ENCODE measurements at places on chromosomes 2 and 18.

DNA sequence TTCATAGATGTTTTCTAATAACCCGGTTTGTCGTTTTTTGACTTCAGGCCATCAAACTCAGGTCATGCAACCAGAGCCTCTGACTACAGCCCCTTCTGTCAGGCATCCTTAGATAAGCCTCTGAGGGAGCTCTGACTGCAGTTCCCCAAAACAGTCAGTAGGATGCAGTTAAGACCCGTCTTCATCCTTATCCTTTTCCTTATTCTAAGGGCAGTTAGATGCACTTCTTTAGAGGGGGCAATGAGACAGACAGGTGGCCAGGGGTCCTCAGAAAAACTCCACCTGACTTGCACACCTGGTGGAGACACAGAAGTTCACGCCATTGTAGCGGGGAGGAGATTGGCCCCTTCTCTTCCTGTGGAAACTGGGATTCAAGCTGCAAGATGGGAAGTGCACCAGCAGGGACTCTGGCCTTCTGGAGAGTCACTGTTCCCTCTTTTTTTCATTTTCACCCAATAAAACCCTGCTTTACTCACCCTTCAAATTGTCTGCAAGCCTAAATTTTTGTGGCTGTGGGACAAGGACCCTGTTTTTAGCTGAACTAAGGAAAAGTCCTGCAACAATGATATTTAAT lies 104.8 kb upstream of the TFPI start:
- no peak for DNase-seq

GRCh38 chr18:21911551-21911950 lies 171.0 kb downstream of the MIB1 start:
- DNase-seq: no peak

- no peak for DNase-seq
Observed at GRCh38 chr2:90645-91312, 44.5 kb upstream of the FAM110C start.

GRCh38 chr18:4293337-4293736 lies 161.8 kb downstream of the DLGAP1 start:
- DNase-seq: no peak

- DNase-seq: no peak
Observed at GRCh38 chr2:216775043-216775453, 79.7 kb upstream of the IGFBP5 start.

GRCh38 chr2:17495590-17495989 lies 22.6 kb downstream of the RAD51AP2 start:
- DNase-seq: no peak

GRCh38 chr2:32788114-32788513 lies 158.6 kb upstream of the LTBP1 start:
- no peak for DNase-seq

GRCh38 chr2:179449010-179449409 lies 184.4 kb upstream of the SESTD1 start:
- DNase-seq: no peak

- no peak for DNase-seq
Observed at GRCh38 chr2:19352946-19353720, 5.3 kb downstream of the OSR1 start.

DNA sequence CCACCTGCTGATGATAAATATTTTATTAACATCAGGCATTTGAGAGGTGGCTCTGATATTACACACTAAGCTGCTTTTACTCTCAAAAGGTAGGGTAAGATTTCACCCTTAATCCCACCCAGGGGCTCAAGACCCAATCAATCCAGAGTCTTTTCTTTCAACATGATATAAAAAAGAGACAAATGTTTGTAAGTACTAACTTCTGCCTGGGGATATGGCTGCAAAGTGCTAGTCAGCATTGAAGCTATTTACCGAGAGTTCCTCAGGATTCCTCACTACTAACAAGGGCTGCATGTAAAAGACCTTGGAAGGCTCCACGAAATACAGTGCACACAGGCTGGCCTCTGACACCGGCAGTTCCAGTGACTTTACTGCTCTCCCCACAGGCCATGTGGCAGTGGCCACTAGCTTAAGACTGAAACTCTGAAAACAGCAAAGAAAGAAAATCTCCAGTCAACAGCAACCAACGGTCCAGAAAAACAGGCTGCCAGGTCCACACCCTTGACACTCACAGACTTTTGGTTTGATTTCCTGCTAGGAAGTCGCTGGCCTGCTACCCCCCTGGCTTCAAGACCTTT lies 11.2 kb downstream of the MREG start:
- no peak for DNase-seq

- no peak for DNase-seq
Observed at GRCh38 chr2:44450806-44451205, 89.1 kb downstream of the CAMKMT start.

DNA sequence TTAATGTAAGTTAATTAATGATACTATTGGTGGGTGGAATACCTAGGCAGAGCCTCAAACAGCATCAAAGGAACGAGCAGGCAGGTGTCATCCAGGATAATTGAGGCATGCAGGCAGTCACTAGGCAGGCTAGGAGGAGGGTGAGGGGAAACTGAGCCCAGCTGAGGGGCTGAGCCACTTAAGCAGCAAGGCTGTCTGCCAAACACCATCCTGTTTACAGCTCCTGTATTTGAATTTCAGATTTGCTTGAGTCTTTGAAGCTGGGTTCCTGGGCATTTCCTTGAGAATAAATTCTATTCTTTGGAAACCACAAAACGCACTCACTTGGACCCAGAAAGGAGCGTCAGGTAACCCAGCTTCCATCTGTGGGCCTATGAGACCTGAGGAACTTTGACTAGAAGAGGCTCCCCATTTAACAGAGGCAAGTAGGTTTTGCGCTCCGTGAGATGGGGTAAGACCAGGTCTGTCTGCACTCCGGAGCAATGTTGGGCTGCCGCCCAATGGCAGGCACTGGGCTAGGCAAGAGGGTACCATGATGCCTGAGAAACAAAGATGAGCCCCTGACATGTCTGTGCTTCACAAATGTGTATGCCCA lies 2.0 kb downstream of the EDAR start:
- DNase-seq: no peak

- no peak for DNase-seq
Observed at GRCh38 chr2:60957643-60958042, 59.9 kb upstream of the PEX13 start.

GRCh38 chr18:12053289-12053688 lies 40.4 kb upstream of the ANKRD62 start:
- no peak for DNase-seq

DNA sequence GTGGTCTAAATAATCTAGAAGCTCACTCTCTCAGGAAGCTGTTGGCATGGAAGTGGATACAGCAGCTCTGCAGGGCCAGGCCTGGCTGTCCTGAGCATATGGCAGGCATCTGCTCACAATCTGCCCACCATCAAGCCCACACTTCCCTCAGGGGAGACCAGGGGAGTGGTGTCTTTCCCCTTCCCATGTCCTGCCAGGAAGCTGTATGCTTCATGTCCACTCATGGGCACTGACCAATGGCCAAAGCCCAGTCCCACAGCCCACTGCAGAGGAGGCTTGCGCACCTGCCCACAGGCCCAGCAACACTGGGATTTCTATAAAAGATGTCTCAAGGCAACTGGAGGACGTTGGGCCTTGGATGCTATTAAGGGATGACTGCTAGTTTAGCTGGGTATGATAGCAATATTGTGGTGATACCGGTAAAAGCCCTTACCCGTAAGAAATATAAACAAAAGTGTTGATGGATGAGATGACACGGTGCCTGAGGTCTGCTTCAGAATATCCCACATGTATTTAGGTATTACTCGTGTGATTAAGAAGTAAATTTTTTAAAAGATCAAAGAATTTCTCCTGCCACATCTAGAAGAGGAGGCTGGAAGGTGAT lies 106.7 kb upstream of the CTDP1 start:
- DNase-seq: no peak

DNA sequence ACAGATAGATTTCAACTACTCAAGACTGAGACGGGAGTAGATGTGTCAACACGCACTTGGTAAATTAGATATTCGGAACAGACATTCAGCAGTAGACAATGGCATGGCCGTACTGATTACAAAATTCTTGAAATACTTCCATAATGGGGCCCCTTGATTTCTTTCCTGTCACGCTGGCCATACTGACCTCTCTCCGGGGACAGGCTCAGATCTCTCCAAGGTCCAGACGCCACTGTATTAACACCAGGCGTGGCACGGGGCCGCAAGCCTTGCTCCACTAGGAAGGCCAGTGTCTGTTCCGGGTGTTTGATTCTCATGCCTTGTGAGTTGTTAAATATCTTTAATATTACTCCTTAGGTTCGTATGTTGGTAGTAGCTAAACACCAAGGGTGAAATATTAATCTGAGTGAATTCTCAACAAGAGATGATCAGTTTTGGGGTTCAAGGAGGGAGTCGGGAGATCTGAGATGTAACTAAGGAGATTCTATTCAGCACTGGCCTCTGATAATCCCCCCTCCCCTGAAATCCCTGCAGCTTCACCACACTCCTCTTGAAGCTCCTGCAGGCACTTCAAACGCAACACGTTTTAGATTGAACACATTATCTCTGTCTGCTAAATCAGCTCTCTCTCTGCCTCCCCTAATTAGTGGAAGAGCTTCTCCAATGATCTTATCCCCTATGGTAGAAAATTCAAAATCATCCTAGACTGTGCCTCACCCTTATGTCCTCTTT lies 2.2 kb upstream of the EHD3 start:
- no peak for DNase-seq

GRCh38 chr2:48209214-48209885 lies 303.1 kb upstream of the FBXO11 start:
- no peak for DNase-seq

DNA sequence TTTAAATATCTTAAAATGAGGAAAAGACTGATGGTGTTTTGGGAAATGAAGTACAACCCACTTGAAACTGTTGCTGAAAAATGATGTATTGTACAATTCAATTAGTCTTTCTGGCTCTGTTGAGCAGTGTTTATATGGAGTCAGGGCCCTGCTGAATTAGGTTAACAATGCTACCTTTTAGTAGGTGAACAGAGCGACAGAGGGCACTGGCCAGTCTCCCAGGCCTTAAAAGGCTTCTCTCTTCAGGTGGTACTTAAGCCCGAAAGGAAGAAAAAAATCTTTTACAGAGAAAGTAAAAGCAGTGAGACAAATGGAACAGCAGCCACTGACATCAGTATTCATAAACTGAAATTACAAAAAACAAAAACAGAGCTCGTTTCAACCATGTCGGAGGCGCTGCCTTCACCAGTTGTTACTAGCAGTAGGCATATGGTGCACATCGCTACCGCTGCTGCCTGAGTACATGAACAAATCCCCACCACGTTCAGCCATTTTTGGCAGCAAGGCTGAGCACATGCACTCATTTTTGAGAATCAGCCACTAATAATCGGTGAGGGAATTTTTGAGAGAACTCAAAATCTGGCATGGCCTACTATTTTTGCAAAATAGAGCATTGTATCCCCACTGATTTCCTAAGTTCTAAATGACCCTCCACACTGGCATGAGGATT lies 91.8 kb downstream of the PLEKHM3 start:
- DNase-seq: no peak

DNA sequence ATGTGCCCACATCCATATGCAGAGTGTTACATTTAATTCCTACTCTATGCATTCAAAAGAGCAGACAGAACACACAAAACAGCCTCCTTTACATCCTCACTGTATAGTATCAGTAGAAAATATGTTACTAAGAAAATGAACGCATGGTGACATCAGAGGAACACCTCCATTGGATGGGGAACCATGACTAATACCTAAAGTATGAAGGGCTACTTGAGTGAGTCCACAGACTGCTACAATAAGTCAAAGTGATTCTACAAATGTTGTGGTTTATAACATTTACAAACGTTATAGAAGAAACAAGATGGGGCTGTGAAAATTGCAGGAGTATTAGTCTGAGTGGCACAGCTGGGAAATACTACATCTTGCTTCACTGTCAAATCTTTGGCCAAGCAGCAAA lies 1830.9 kb upstream of the PIK3C3 start:
- no peak for DNase-seq

GRCh38 chr2:152055366-152056108 lies 43.3 kb downstream of the CACNB4 start:
- DNase-seq: no peak

DNA sequence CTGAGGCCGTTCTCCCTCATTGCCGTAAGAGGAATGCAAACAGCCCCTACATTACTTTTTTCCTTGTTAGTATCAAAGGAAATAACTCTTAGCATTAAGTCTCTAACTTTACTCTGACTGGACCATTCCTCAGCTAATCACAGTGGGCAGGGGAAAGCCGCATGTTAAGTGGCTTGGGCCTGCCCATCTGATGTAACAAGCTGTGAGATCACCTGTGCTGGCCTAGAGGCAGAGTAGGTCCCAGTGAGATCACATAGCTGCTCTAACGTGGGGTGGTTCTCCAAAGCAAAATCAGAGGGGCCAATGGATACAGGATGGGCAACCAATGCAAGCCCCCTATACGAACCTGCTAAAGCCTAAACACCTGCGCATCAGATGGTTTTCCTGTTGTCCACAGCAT lies 5.9 kb upstream of the MOCOS start:
- no peak for DNase-seq

- DNase-seq: no peak
Observed at GRCh38 chr18:50424877-50425690, 50.2 kb downstream of the SKA1 start.

DNA sequence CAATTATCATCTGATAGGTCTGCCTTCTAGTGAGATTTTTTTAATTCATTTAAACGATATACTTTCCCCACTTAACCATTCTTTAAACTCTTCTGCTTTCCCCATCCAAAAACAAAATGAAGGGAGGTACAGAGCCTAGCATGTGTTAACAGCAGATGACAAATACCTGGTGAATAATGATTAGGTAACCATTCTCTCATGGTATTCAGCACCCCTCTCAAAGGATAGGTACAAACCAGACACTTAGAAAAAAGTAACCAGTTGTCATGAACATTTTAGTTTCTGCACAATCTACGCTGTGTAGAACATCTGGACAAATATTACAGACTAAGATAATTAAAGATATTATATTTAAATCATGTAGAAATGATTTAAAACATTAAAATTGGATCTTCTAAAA lies 56.3 kb downstream of the DNAH7 start:
- no peak for DNase-seq

GRCh38 chr2:226799211-226799975 lies at the start of gene IRS1:
Gene IRS1 (minus strand): TSS chr2:226799820. CDS start chr2:226798738, 1,082 bp downstream.
- DNase-seq: no peak

DNA sequence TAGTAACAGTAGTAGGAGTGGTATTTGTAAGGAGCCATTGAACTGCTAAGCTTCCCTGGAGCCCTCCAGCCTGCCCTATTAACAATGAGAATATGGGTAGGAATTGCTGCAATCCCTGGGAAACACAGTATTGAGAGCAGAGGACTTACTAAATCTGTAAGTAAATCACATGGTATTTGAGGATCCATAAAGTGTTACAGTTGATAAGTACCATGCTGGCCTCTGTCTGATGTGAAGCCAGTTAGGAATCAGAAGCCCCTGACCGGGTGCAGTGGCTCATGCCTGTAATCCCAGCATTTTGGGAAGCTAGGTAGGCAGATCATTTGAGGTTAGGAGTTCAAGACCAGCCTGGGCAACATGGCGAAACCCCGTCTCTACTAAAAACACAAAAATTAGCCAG lies 224.6 kb downstream of the C1D start:
- no peak for DNase-seq

DNA sequence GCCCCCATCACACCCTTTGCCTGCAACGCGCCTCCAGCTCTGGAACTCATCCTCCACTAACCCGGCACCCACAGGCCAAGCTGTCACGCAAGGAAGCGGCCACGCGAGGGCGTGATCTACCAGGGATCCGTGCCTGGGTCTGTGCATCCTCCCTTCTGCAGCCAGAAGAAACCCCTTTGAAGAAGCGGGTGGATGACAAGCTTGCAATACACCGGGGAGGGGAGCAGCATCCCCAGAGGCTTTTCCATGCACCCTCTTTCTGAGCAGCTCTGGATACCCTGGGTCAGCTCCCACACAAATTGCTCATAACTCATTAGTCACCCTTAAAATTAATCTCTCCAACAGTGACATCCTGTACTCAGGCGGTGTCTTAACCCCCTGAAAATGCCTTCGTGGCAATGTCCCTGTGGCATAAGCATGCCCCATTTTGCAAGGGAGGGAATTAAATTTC lies 47.6 kb downstream of the PDCL3 start:
- DNase-seq: peak; percentile 67

All from stimulated activated CD8-positive, alpha-beta memory T cell treated with anti-CD3 and anti-CD28 coated beads, Interleukin-7, amount 100 ng/mL, for 1 hour (primary cell).